ENCODE measurements at places on chromosomes 6 and 20. TPM values are rescaled to one million over a fixed set of nuclear protein-coding genes. Genes with fewer than 3 reads are reported as not detected.

The CPXM1 gene
- total RNA-seq: 0.33 TPM

The PAX1 gene
- total RNA-seq: not detected

The LGSN gene
- total RNA-seq: not detected

The DEFB132 gene
- total RNA-seq: not detected

The CFAP206 gene
- under 0.01 TPM for total RNA-seq

The EPHA7 gene
- 0.09 TPM for total RNA-seq
